Heart left ventricle (tissue), 16 donors: ENCODE measurements at places on chromosomes 4 and X.

DNA sequence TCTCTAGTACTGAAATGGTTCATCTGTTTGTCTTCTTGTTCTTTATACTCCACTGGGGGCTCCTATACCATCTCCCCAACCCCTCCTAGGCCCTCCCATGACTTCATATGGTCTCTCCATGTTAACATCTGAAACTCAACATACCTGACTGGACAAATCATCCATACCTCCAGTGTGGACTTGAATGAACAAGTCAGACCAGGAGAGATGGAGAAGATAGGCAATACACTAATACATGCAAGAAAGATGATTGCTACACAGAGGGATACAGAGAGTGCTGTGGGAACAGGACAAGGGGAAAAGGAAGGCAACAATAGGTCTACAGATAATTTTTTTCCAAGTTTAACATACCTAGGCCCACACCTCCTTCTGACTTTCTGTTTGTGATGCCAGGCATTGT lies 175.1 kb downstream of the FHIP1A start:
- DNase-seq, result no peak

DNA sequence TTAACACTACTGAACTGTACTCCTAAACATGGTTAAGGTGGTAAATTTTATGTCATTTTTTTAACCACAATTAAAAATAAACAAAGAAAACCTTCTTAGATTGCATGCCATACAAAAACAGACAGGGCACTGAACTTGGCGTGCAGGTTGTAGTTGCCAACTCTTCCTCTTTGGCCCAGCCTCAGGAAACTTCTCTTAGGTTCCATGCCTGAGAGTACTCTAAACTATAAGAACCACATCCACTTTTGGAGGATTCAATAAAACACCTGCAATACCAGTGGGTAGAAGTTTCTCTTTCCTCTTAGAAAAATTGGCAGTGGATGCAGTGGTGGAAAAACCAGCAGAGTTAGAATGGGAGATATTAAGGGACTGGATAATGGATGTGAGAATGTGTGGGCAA lies 103.4 kb downstream of the LUZP4 start:
- no peak for DNase-seq

DNA sequence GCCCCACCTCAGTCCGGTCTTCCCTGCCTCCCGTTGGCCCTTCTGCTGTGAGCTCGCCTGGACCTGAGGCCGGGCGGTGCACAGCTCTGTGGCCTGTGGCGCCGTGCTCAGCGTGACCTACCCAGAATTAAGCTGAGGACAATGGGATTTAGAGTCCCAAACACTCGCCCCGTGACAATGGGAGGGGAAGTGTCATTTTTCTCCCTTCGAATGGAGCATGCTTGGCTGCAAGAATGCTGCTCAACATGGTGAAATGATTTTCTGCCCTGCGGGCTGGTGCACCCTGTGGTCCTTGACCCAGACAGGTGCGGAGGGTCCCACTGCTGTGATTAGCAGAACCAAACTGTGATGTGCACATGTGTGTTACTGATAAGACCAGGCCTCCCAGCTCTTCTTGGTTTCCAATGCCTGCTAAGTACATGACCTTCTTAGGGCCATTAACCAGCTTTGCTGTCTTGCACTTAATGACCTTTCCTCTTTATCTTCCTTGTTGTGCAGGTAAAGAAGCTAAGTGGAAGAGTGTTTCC lies 772 bp downstream of the EOLA1 start:
- DNase-seq, result no peak

- no peak for DNase-seq
Observed at GRCh38 chr4:146762016-146762415, 123.3 kb downstream of the POU4F2 start.

GRCh38 chr4:183504930-183505610 lies at the start of gene ING2:
Gene ING2 (plus strand): TSS chr4:183505058. CDS start chr4:183505196, 138 bp downstream.
- peak; percentile 20 for DNase-seq

- DNase-seq, result no peak
Observed at GRCh38 chr4:147340111-147340510, 140.8 kb upstream of the EDNRA start.

- no peak for DNase-seq
Observed at GRCh38 chr4:78846258-78846657, 70.1 kb downstream of the BMP2K start.

- no peak for DNase-seq
Observed at GRCh38 chr4:139647184-139647583, 18.4 kb upstream of the MGST2 start.

GRCh38 chrX:101450085-101450484 lies 35.2 kb upstream of the ARMCX4 start:
- DNase-seq, result no peak

- no peak for DNase-seq
Observed at GRCh38 chr4:73481358-73481757, at the start of gene AFM. Gene AFM (plus strand): TSS chr4:73481745. CDS start chr4:73481776, 31 bp downstream.

GRCh38 chr4:69095301-69095731 lies 958 bp upstream of the UGT2B7 start:
- DNase-seq, result no peak

DNA sequence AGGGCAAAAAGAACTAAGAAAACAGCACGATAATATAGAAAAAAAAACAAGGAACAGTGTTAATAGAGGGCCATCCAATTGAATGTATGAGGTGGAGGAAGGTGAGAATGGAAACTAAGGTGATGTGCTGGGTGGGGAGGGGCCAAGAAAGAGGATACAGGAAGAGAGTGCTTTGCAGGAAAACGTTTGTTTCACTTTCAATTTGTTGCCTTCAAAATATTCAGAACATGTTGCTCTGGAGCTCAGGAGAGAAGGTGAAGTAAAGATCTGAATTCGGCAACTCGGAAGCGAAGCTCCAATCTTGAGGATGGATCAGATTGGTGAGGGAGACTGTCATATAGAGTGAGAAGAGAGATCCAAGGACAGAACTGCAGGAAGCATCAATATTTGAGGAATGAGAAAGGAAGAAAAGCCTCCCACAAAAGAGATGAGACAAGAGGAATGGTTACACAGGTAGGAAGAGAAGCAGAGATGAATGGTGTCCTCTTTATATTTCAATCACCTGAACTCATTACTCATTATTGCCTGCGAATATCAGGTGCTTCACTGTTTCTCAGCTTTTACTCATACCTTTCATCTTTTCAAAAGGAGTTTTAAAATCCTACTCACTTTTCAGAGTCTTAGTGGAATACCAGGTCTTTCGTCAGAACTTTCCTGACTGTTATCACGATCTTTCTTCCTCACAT lies 14.7 kb upstream of the SEC24D start:
- DNase-seq, result no peak

GRCh38 chr4:73315091-73315490 lies 56.5 kb upstream of the ANKRD17 start:
- DNase-seq, result no peak

DNA sequence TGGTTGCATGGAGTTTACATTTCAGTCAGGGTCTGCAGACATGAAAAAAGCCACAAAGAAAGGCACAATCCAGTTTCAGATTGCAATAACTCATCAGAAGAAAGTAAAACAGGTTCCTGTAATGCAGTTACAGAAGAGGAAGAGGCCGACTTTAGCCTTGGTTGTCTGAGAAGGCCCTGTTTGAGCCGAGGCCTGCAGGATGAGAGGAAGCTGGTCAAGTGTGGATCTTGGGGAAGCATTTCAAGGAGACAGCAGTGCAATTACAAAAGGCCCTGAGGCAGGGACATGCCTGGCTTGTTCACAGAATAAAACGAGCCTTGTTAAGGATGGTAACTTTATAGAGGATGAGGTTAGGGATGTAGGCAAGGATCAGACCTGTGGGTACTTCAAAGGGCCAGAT lies 62.4 kb downstream of the AFF2 start:
- no peak for DNase-seq

DNA sequence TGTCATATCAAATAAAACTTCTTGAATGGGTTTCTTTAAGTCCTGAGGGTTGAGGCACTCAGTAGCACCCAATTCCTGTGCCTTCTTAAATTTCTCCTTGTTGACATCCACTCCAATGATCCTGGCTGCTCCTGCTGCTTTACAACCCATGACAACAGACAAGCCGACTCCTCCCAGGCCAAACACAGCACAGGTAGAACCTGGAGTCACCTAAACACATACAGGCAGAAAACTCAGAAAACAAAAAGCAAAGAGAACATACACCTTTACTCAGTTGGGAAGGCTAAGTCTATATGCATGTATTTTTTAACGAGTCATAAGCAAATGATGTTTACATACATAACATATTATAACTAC lies 10.3 kb downstream of the ADH6 start:
- no peak for DNase-seq

GRCh38 chrX:155632431-155633100 lies 19.8 kb upstream of the TMLHE start:
- no peak for DNase-seq

- DNase-seq, result no peak
Observed at GRCh38 chr4:25827897-25828296, 34.9 kb downstream of the SEL1L3 start.

GRCh38 chr4:184849185-184849584 lies 23.4 kb upstream of the ACSL1 start:
- no peak for DNase-seq

GRCh38 chrX:134484039-134484438 lies 24.1 kb downstream of the HPRT1 start:
- no peak for DNase-seq
